ENCODE measurements at places on chromosomes 3 and 15. TPM values are rescaled to one million over a fixed set of nuclear protein-coding genes. Genes with fewer than 3 reads are reported as not detected.

GRCh38 chr15:31128919-31129768 lies 27.6 kb upstream of the TRPM1 start:
- peak; percentile 72 for DNase-seq

DNA sequence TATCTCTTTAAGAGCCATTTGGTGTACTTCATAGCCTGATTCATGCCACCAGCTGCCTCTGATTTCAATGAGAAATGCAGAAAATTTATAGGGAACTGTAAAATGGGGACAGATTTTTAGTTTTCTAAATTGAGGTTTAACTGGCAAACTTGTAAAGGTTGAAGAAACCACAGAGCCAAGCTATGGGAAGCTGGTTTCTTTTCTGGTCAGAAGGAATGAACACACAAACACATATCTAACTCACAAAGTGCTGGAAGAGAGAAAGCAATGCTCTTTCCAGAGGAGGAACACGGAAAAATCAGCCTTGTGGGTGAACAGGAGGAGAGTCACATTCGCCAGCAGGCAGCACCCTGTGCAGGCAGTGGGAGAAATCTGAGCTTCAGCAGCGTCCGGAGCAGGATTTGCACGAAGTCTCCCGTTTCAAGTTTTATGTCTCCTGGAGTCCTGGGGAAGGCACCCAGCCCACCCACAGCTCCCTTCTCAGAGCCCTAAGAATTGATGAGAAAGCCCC lies 481 bp downstream of the MASP1 start:
- DNase-seq, result peak; percentile 71

DNA sequence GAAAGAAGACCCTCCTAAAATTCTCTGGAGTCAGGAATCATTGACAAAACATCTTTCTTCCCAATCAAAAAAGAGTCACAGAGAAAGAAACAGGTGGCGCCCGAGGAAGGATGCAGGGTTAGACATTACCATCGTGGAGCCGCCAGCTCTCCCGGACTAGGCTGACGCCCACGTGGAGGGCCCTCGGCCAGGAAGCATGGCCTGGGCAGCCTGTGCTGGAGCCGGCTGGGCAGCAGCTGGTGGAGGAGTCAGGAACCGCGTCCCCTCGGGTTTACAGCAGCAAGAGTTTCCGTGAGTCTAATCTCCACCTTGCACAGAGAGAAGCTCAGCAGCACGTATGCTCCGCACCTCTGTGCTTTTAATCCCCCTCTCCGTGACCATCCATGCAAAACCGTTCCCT lies 533.7 kb upstream of the ATP11B start:
- DNase-seq, result no peak

GRCh38 chr3:109355625-109356441 lies 18.5 kb upstream of the DPPA4 start:
- no peak for DNase-seq

DNA sequence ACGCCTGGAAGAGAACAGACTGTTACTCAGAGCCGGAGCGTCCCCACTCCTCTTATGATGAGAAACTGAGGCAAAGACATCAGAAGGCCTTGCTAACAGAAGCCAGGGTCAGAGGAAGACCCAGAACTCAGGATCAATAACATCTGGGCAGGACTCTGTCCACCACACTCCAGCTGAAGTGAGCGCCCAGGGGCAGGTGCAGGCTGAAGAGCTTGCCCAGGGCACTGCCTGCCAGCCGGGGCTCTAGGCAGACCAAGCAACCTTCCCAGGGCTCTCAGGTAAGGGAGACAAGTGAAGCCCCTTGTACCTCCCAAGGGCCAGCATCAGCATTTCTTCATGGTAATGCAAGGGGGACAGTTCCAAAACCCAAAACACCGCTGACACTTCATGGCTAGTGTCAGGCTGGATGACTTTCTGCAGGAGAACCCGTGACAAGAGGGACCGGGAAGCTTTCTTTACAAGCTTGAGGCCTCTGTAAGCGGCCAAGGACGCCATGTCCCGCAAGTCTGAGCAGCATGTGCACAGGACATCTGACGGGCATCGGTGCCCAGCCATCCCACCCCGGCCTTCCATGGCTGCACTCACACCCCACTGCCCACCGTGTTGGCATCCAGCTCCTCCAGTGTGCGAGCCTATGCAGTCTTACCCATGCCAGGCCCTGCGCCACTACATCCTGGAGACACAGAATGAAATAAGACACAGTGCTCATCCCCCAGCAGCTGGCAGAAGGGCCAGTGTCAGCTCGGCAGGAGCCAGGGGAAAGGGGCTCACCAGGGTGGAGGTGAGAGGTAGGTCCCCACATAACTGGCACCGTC lies 14.1 kb downstream of the XXYLT1 start:
- DNase-seq, result no peak

DNA sequence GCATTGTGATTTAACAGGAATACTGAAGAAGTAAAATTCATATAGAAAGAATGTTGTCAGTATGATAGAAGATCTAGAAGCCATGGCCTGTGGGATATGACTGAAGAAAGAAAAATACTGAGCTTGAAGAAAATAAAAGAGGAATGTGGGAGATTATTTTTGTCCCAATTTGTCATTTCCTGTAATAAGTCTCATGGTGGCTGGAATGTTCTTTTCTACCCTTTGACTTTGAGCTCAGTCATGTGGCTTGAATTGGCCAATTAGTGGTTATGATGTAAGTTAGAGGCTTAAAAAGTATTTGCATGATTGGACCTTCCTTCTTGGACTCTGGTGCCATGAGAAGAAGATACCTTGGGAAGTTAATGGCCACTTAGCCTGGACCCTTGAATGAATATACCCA lies 14.1 kb downstream of the APH1B start:
- peak; percentile 87 for DNase-seq

DNA sequence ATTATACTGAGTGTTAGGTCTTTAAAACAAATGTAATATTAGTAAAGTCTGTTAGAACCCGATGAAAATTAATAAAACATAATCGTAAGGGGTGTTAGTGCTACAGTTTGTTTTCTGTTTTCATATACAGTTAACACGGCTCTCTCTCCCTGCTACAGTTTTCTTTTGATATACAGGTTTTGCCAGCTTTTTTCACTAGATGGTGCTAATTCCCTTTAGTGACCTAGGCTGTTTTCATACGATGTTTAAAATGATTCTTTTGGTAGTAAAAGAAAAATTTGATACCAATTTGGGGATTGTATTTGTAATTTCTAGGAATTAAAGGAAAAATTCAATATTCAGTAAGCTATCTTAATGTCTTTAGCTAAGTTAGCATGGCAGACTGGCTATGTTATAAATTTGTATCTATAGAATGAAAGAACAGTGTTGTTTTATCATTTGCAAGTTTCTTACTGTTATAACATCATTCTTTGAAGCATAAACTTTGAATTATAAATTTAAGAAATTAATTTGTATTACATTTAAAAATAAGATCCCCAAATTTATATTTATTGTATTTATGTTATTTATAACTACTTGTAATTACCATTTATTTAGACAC lies 11.5 kb downstream of the APH1B start:
- DNase-seq, result peak; percentile 84

DNA sequence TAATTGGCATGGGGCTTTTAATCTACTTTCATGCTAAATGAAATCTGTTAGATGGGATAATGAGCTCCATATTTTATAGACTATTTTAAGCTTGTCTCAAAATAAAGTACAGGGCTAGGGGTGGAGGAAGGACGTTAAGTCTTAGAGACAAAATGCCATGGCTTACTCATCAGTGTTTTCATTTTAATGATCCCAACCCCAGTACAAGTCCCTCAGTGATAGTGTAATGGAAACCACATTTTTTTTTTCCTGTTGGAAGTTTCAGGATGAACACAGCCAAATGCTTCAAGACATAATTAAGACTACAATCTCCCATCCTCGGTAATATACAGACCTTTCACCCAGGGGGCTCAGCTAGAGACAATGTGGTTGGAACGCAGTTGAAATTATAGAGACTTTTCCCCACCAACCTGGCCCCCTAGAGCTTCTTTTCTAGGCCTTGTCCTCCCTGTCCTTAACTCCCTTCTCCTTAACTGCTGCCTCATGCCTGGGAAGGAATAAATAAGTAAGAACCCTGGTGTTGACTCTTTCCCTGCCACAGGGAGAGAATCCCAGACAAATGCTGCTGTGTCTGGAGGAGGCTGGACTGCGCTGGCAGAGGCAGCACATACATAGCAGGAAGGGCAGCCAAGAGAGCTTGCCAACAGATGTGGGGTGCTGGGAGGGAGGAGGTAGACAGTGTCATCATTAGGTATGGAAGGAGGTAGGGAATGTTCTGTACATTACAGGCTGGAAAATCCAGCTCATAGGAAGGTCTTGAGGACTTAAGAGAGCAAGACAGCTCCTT lies 115.4 kb upstream of the ROPN1 start:
- DNase-seq, result no peak

GRCh38 chr3:131701153-131701770 lies 198.5 kb upstream of the MRPL3 start:
- DNase-seq, result no peak

DNA sequence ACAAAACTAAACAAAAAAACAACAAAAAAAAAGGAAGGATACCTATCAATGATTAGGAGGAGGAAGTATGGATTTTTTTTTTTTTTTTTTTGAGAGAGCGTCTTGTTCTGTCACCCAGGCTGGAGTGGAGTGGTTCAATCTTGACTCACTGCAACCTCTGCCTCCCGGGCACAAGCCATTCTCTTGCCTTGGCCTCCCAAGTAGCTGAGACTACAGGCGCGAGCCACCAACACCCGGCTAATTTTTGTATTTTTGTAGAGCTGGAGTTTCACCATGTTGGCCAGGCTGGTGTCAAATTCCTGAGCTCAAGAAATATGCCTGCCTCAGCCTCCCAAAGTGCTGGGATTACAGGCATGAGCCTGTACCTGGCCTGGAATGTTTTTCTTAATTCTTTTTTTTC lies 195.8 kb downstream of the CBLB start:
- DNase-seq, result no peak

DNA sequence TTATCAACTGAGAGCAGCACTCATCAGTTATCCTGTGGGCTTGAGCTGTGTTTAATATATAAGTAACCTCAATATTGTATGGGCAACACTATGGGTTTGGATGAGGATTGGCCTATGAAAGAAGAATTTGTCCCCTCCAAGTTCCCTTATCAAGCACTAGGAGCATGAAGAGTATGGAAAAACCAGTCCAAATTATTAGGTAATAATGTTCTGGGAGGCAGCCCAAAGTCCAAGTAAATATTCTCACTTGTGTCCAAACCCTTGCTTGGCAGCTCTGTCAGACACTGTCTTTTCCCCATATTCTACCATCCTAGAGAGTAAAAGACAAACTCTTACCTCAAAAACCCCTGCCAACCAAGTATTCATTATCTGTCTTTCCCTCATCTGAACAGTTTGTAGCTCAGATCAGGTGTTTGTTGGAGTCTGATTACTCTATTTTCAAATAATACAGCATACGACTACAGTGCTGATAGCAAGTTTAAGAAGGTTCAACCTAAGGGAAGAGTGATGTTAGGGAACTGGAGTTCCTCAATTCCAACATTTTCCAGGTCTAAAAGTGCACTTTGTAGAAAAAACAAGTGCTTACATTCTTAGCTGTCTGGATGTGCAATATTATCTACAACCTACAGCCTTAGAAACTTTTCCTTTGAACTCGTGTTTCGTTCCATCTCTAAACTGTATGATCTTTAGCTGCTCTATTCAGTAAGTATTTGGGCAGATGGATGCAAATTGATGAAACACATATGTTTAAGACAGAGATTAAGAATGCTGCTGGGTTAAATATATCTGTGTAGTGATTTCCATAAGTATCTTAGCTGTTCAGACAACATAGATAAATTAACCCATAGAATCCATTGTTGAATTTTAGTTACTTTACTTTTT lies 89.7 kb upstream of the PHLDB2 start:
- DNase-seq, result peak; percentile 59

- DNase-seq, result peak; percentile 95
Observed at GRCh38 chr3:49805367-49805782, 2.3 kb downstream of the INKA1 start.

DNA sequence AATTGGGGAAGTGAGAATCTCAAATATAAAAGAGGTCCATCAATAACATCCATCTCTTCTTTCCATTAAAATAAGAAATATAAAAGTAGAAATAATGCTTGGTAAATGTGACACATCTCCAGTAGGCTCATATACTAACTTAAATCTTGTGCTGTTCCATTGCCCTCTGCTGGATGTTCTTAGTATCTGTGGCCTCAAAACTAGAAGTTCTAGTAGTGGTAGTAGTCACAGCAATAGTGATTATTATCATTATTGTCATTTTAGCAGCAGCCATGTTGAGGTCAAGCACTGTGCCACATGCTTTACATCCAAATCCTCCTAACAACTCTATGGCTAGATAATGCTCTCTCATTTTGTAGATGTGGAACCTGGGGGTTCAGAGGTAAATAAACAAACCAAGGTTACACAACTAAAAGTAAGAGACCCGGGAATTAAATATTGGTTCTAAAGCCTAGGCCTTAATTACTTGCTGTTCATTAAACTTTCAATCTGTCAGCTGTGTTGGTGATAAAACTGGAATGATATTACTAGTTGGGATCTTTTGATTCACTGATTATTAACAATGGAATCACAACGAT lies 20.2 kb upstream of the BTLA start:
- peak; percentile 92 for DNase-seq

DNA sequence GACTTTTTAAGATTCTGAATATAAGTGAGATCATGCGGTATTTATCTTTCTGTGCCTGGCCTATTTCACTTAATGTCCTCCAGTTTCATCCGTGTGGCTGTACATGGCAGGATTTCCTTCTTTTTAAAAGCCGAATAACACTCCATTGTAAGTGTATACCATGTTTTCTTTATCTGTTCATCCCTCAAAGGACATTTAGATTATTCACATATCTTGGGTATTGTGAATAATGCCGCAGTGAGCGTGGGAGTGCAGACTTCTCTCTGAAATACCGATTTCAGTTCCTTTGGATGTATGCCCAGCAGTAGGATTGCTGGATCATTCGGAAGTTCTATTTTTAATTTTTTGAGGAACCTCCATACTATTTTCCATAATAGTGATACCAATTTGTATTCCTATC lies 136.1 kb downstream of the APBA2 start:
- DNase-seq, result peak; percentile 12

DNA sequence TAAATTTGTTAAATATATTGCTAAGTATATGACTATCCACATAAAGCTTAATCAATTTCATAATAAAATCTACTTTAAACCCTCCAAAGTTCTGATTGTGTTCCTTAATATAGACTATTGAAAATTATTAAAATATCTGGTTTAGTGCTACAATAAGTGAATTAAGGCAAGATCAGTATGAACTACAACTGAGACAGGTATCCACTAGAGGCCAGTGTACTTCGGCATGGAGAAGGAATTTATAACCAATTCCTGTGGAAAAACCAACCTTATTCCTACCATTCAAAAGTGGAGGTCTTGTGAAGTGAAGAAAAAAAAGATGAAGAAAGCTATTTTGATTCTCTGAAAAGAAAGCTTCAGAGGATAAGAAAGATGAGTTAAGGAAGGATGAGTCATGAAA lies 237.7 kb downstream of the SUCLG2 start:
- DNase-seq, result no peak

GRCh38 chr15:71807691-71808091 lies 2.7 kb upstream of the NR2E3 start:
- DNase-seq, result peak; percentile 23

The XIRP1 gene
- total RNA-seq, result 0.09 TPM

The GPR62 gene
- not detected for total RNA-seq

The PRRT3 gene
- total RNA-seq, result 5.5 TPM

The SLC9C1 gene
- 0.33 TPM for total RNA-seq

All from fibroblast of the aortic adventitia (primary cell).